Activated CD4-positive, alpha-beta T cell treated with anti-CD3 and anti-CD28 coated beads for 1 hour (primary cell): ENCODE measurements at places on chromosomes 6 and 20.

GRCh38 chr6:9620263-9620662, 794.6 kb downstream of the TFAP2A start:
- no peak for DNase-seq

DNA sequence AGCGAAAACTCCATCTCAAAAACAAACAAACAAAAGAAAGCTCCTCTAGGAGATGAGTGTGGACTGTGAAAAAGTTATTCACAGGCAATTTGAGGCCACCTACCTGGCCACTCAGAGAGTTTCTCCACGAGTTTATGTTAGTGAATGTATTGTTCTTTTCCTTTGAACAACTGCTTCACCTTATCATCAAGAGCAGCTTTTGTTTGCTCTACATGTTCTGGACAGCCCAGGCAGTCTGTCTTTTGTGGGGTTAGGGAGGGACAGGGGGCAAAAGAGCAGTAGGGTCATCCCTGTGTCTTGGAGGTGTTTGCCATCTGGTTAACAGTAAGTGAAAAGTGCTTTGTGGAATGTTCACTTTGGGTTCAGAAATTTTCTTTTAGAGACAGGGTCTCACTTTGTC, 8.0 kb downstream of the CASS4 start:
- no peak for DNase-seq

- DNase-seq = no peak
Measured at GRCh38 chr6:154763650-154764049, 30.4 kb downstream of the SCAF8 start.

GRCh38 chr6:92126088-92126487, 1293.3 kb downstream of the EPHA7 start:
- no peak for DNase-seq

DNA sequence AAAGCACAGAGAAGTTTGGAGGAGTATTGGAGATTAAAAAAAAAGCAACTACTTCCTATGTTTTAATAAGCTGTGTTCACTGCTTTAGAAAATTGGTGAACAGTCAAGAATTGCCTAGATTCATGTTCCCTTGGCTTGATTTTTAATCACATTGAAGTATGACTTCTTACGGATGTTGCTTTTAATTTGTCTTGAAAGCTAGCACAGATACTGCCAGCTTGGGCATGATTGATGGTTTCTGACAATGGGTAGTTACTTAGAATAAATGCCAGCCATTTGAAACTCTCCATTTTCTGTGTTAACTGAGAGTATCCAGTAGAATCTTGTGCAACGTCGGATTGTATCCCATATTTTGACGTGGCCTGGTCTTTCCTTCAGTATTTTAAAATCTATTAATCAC, 178.0 kb downstream of the DTNBP1 start:
- DNase-seq = no peak

DNA sequence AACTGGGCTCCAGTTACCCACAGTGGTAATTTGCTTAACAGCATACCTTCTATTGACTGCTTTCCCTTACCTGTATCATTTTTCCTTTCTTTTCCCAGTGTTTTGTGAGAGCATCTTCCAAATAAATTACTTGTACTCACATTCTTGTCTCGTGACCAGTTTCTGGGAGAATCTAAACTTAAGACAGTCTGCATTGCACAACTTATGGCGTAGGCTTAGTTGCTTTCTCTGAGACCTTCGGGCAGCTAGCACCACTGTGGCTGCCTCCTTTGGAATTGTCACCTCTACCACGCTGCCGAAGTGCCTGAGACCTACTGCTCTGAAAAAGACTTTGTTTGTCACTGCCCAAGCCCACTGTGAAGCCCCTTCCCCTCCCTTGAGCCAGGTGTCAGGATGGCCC, 188.1 kb upstream of the BMP2 start:
- no peak for DNase-seq

- DNase-seq = no peak
Measured at GRCh38 chr6:139753198-139753861, 378.9 kb upstream of the CITED2 start.

DNA sequence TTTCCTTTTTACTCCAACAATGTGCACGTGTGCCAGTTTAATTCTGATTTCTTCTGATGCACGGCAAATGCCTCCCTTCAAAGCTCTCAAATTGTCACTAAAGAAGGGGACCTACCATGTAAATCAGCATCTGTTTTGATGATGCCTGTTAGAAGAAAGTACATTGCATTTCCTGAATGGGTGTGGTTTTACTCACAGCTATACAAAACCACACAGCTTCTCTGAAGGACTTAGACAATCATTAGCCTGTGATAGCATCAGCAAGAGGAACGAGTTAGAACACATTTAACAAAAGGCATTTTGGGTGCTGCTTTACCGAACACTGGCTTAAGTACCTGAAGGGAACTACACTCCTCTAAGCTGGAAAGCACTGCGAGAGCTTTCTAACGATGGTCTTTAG, 109.4 kb downstream of the ATXN1 start:
- no peak for DNase-seq

GRCh38 chr6:16130932-16131387, 2.1 kb downstream of the MYLIP start:
- DNase-seq = no peak

GRCh38 chr20:17499041-17499440, 32.1 kb downstream of the BFSP1 start:
- no peak for DNase-seq

DNA sequence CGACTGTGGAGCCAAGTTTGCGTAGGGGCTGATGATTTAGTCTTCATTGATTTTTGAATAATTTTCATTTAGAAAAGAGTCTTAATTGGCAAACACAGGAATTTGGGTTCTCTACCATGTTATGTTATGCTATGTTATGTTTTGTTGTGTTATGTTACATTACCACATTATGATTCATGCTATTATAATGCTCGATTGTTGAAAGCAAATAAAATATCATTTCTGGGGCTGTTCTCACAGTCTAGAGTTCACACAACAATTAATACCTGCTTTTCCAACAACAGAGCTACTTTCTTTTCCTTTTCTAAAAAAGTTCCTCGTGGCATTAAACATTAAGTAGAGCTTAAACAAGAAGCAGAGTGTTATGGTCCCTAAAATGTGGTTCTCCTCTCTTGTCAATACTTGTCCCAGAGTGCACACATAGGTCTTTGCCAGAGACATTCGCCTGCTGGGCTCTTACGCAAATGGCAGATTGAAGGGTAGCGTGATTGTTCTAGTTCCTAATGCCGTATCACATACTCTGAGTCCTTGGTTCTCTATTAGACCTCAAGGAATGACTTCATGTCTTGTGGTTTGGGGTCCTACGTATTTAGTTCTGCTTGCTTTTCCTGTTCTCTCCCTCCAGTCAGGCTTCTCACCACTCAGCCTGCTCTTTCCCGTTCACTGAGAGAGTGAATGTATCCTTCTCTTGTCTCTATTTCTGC, 370.3 kb downstream of the CD109 start:
- no peak for DNase-seq

- no peak for DNase-seq
Measured at GRCh38 chr6:39428816-39429215, 106.3 kb upstream of the KCNK16 start.

DNA sequence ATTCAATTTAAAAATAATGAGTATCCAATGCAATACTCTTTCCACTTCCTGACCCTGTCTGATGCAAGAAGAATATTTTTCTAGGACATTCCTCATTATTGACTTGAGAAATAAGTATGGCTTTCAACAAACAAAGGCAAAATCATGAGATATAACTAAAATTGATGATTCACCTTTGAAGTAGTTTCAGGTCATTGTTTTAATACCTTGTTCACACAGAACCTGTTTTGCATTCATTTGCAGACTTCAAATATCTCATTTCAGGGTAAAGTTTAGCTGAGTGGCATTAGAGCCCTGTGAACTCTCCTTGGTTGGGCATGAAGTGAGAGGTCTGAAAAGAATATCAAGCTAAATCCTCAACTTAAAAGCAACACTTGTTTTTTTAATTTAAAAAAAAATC, 309.2 kb downstream of the NRN1 start:
- no peak for DNase-seq

DNA sequence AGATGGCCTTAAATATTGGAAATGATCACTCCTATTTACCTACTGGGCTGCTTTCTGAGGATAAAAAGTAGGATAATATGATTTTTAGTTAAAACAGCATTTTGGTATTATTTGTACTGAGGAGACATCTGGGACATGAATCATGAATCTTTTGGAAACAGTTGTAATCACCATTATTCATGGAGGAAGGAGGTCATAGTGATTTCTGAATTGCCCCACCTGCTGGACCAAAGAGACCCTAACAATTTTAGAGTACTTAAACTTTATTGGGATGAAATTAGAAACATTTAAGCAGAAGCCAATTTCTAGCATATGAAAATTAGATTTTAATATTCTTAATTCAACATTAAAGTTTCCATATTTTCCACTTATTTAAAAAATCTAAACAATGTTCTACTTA, 108.4 kb upstream of the SIM1 start:
- DNase-seq = no peak

GRCh38 chr6:161266513-161267230, 7.2 kb downstream of the AGPAT4 start:
- no peak for DNase-seq

- no peak for DNase-seq
Measured at GRCh38 chr6:156183678-156184077, 593.5 kb upstream of the ARID1B start.

GRCh38 chr6:42158631-42159030, 14.5 kb upstream of the GUCA1A start:
- DNase-seq = no peak

DNA sequence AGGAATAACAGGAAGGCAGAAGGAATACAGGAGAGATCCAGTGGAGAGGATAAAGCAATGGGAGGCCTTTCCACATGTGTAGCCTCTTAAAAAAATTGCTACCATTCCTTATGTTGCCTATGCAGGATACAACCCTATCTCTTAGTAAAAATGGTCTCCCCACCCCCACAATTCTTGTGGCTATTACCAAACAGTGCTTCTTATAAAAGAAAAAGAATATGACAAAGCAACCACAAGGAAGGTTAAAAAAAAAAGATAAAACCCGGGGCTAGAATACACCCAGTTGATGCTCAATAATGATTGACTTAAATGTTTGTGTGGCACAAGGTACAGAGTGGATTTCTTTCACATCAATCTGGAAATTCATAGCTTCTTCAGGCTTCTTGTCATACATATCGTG, 250.9 kb downstream of the HIVEP2 start:
- DNase-seq = no peak

DNA sequence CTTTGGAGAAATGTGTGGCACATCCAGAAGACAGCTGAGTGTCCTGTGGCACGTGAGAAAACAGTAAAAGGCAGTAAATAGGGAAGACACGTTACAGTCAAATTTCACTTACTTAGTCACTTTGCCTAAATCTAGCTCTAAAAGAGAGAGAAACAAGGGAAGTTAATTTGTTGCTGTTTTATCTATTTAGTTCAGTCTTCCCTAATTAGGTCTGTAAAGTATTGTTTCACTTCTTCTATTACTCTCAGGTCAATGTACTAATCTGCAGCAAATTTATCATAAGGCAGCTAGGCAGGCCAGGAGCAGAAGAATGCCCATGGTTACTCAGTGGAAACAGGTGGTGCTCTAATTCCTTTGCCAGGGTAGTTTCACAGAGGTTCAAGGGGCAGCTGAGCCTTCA, 124.3 kb upstream of the CNR1 start:
- no peak for DNase-seq
